Spinal cord (tissue), 10 donors: ENCODE measurements at places on chromosomes 16 and 17.
A peak's percentile ranks its signal among the peaks of the same experiment; 100 is the strongest.

DNA sequence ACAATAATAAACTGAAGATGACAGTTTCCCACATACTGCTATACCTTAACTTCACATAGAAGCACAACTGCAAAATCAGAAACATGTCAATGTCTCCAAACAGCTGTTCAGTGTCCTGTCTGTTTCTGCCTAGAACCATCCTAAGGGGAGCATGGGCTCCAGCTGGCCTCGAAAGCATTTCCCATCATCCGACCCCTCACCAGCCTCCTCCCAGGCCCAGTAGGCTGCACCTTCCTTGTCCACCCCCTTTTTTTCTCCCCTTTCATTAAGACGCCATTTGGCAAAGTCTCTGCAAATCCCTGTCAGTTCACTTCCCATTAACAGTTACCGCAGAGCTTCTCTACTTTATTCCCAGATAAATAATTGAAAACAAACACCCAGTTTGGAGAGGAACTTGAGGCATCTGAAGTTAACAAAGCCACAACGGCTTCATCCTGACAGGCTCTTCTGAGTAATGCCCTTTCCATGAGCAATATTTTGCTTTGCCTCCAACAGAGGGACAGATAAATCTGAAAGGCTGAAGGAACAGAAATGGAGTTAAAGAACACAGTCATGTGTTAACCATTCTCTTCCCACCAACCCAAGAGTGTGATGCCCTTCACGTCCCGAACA, 65.3 kb downstream of the SLC39A11 start:
- DNase-seq = no peak

DNA sequence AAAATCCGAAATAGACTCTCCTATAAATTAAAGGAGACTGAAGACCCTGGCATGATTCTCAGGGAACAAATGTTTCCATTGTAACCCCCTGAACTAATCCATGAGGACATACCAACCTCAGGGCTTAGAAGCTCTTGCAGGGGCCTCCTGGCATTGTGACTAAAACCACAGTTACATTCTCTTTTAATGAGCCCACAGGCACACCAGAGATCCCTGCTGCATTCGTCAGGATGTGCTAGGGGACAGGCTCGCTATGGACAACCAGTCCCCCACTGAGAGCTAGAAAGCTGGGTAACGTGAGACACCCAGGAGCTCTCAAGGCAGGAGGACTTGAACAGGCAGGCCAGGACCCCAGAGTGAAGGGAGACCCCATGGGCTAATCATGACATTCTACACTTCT, 140.6 kb upstream of the TNRC6C start:
- no peak for DNase-seq

- DNase-seq = peak; percentile 31
Measured at GRCh38 chr17:69501591-69502468, 87.3 kb downstream of the MAP2K6 start.

DNA sequence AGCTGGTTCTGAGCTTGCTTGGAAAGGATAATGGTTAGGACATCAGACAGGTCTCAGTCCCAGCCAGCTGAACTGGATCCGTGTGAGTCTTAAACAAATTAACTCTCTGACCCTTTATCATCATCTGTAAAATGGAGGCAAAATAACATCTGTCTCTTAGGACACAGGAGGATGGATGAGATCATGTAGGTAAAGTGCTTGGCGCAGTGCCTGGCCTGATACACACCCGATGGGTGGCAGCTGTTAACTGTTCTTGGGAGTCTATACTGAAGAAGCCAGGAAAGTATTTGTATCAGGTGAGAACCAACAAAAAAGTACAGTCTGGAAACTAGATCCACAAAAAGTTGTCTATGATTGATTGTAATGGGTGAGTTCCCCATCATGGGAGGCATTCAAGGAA, 188.6 kb downstream of the C16orf78 start:
- DNase-seq = no peak

GRCh38 chr17:1270210-1271029, at the start of gene BHLHA9:
BHLHA9 (plus strand) TSS chr17:1270444; CDS start chr17:1270564, 120 bp downstream.
- no peak for DNase-seq

GRCh38 chr17:46950997-46951621, 27.9 kb downstream of the RPRML start:
- DNase-seq = peak; percentile 61

- DNase-seq = no peak
Measured at GRCh38 chr17:67068999-67069398, 24.6 kb downstream of the CACNG1 start.

DNA sequence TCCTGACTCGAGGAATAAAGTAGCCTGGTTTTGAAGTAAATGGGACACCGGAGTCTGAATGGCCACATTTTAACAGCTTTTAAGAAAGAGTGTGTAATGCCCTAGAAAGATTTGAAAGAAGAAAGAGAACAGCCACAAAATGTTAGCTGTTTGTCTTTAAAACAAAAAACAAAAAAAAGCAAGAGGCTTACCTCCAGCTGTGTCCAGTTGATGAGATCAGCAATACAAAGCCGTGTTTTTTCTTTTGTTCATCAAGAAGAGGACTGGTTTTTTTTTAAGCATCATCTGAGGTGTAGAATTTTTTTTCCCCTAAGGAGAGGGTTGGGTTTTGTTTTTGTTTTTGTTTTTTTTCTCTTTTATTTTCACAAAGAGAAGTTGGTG, 58.8 kb downstream of the NKD1 start:
- DNase-seq = no peak

GRCh38 chr16:29988346-29989075, 6.9 kb downstream of the HIRIP3 start:
- no peak for DNase-seq

GRCh38 chr17:47850692-47851573, at the start of gene SP6:
SP6 (minus strand) TSS chr17:47851163; CDS start chr17:47848429, 2,734 bp downstream.
- DNase-seq = no peak

DNA sequence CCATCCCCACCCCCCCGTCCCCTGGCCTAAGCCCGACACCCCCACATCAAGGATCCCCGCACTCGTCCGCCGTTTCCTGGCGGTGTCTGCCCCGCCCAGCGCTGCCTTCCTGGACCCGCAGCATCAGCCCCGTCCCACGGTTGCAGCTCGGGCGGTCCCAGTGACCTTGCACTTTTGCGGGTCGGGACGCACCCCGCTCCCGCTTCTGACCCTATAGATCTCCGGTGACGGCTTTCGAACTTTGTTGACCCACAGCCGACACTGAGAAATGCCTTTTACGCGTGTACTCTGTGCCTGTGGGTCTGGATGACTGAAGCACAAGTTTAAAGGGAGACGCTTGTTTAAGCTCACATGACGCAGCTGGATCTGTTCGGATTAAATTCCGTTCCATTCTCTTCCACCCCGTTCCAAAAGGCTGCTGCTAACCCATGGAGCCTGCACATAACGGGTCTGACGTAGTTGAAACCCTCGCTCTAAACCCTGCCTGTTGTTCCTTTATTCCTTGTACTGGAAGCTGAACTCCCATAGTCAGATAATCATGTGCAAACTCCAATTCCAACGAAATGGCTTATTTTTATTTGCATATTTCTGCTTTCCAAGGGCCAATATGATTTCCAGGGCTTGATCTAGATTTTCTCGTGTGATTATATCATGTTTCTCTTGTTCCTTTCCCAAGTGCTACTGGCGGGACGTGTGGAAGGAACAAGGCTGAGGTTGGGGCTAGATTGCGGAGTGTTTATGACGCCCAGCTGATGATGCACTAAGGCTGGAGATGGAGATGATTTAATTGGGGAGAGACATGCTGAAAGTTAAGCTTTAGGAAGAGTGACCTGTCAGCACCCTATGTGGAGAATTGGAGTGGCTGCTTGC, 834 bp downstream of the FLYWCH1 start:
- DNase-seq = no peak
